A673 (cell line): ENCODE measurements at places on chromosomes 2 and 18.

GRCh38 chr2:107393516-107393915 lies 433.2 kb upstream of the RGPD4 start:
- H3K27ac ChIP-seq: no peak overlapping the region
- DNase-seq: no peak
- H3K4me1 ChIP-seq: no peaks in the 10 kb centered on the region

DNA sequence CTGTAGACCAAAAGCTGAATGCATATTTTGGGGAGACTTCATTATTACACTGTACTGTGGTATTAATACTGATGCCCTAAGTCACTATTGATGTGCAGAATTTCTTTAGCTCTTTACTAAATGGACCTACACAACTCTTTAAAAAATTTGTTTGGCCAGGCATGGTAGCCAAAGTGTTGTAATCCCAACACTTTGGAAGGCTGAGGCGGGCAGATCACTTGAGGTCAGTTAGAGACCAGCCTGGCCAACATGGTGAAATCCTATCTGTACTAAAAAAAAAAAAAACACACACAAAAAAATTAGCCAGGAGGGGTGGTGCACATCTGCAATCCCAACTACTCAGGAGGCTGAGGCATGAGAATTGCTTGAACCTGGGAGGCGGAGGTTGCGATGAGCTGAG lies 6.4 kb downstream of the TMEM182 start:
- H3K27me3 ChIP-seq: no peaks in the 10 kb centered on the region
- no peaks in the 10 kb centered on the region for H3K4me1 ChIP-seq
- H3K27ac ChIP-seq: no peak overlapping the region
- DNase-seq: no peak

- no peak overlapping the region for H3K4me3 ChIP-seq
- DNase-seq: no peak
- H3K36me3 ChIP-seq: no peaks in the 10 kb centered on the region
- peaks cover 3% of the 10 kb centered on the region for H3K4me1 ChIP-seq
- H3K27ac ChIP-seq: no peak overlapping the region
These were observed 17.5 kb downstream of the NOSTRIN start for GRCh38 chr2:168819829-168820489.

DNA sequence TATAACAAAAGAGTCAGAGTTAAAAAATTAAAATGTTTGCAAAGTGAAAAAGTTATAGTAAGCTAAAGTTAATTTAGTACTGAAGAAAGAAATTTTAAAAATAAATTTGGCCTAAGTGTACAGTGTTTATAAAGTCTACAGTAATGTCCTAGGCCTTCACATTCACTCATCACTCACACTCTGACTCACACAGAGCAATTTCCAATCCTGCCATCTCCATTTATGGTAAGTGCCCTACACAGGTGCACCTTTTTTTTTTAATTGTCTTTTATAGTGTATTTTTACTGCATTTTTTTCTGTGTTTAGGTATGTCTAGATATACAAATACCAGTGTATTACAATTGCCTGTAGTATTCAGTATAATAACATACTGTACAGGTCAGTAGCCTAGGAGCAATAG lies 562.9 kb downstream of the PIK3C3 start:
- H3K27me3 ChIP-seq: no peaks in the 10 kb centered on the region
- no peak for DNase-seq
- H3K4me3 ChIP-seq: no peak overlapping the region
- no peak overlapping the region for H3K27ac ChIP-seq
- no peaks in the 10 kb centered on the region for H3K36me3 ChIP-seq
